ENCODE measurements at places on chromosomes 7 and 10. TPM values are rescaled to one million over a fixed set of nuclear protein-coding genes. Genes with fewer than 3 reads are reported as not detected.

Gene ITPRID1
- total RNA-seq: 0.48 TPM

DNA sequence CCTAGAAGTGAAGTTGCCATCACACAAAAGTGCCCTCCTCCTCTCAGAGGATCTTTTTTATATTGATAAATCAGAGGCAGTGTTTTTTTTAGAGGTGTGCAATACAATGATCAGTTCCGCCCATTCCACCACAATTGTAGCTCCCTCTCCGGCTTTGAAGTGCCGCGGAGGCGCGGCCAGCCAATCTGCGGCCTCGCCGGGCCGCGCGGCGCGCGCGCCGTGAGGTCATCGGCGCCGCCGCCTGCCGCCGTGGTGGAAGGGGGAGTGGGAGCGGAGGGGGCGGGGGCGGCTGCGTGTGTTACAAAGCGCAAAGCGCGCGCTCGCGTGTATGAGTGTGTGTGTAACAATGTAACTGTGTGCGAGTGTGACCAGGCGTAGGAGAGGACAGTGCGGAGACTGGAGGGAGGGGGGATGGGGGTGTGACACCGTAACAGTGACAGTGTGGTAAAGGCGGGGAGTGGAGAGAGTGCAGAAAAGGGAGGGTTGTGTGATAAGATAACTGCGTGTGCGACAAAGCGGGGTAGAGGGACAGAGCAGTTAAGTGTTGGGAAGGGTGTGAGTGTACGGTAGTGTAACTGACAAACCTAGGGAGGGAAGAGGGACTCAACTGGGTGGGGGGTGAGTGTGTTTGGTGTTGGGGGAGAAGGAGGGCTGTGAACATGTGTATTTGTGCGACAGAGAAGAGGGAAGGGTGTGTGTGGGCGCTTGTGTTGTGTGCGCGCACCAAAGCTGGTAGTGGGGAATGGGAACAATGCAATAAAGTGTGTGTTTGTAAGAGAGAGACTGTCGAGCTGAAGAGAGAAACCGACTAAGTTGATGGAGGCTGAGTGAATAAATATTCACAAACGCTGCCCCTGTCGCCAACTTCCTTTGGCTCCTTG, at the start of gene SP8:
SP8 (minus strand) TSS at position 108 of the 881 bp plus-strand sequence; CDS start at position 20, 88 bp downstream.
- no peak within 1 kb of the TSS for H3K27ac ChIP-seq
- peaks cover 95% of the 10 kb centered on the region for H3K27me3 ChIP-seq
- H3K36me3 ChIP-seq: no peaks in the 10 kb centered on the region

DNA sequence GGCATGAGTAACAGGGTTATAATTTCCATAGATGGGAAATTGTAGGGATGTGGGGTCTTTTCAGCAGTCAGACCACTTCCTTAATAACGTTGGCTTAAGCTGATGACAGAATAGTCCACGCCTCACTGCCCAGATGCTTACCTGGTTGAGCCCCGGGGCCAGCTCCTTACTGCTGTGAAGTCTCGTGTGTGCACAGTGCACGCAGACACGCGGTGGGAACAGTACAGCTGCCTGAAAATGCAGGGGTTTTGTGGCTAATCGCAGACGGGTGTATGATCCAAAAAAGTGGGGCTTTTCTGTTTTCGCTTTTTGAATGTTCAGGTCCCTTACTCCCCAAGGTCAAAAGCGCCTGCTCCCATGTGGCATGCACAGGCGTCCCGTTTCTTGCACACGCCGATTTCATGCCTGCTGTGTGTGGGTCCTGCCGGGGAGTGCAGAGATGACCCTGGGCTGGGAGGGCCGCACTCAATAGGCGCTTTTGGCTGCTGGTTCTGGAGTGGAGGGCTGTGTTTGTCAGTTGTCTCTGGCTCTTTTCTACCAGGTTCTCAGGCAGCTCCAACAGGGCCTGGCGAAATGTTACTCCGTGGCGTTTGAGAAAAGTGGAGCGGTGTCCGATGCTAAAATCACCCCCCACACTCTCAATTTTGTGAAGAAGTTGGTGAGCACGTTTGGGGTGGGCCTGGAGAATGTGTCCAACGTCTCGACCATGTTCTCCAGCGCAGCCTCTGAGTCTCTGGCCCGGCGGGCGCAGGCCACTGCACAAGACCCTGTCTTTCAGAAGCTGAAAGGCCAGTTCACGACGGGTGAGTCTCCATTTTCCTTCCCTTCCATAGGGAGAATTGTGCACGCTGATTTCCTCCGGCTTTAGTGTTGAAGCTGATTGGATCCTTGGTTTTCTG, 116.0 kb downstream of the TRRAP start:
- no peak overlapping the region for H3K27ac ChIP-seq
- H3K4me1 ChIP-seq: no peaks in the 10 kb centered on the region
- H3K36me3 ChIP-seq: peaks cover 7% of the 10 kb centered on the region
- DNase-seq: no peak
- no peaks in the 10 kb centered on the region for H3K27me3 ChIP-seq
- no peak overlapping the region for H3K4me3 ChIP-seq

DNA sequence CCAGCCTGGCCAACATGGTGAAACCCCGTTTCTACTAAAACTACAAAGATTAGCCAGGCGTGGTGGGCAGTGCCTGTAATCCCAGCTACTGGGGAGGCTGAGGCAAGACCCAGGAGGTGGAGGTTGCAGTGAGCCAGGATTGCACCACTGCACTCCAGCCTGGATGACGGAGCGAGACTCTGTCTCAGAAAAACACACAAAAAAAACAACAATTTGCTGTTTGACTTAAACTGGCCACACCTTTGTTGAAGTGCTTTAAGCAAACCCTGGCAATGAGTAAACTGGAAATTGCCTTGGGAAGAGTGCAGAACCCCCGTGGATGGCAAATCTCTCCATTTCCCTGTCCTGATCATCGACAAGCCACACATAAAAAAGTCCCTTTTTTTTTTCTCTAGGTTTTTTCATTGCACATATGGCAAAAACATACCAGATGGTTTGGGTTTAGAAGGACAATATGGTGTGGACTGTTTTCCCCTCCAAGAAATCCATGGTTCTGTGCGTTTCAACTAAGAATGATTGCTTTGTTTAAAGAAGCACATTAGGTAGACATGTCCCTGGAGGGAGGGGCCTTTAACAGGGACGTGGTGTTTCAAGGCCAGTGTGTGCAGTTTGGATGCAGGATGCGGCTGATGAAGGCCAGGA, 76.9 kb downstream of the NRP1 start:
- DNase-seq: no peak
- H3K27me3 ChIP-seq: no peaks in the 10 kb centered on the region
- H3K27ac ChIP-seq: no peak overlapping the region
- no peak overlapping the region for H3K4me3 ChIP-seq

Gene HMX2
- total RNA-seq: 0.13 TPM

DNA sequence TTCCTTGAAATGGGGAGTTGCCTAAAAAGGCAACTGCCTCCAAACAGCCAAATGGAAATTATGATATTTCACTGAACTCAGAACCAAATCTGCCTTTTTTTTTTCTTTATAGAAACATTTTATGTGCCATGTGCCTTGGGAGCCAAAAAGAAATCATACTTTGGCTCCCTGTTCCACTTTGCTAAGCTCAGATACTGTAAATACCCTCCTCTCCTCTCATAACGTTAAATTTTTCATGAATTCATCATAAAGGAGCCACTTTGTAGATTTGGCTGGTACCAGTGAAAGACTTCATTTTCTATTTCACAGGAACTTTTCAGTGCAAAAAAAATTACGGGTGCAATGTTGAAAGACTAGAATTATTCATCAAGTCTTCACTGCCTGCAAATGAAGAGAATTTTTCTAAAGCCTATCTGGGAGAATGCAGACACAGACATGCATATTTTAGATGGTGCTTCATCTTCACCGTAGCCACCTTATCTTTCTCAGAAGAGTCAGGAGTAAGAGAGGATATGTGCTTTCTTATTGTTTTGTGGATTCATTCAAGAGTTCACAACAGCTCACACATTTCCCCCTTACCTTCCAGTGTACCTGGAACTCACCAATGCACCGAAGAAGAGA, 742.3 kb upstream of the GALNT17 start:
- H3K27me3 ChIP-seq: no peaks in the 10 kb centered on the region
- H3K27ac ChIP-seq: no peak overlapping the region
- H3K36me3 ChIP-seq: no peaks in the 10 kb centered on the region
- no peak for DNase-seq
- no peak overlapping the region for H3K4me3 ChIP-seq

DNA sequence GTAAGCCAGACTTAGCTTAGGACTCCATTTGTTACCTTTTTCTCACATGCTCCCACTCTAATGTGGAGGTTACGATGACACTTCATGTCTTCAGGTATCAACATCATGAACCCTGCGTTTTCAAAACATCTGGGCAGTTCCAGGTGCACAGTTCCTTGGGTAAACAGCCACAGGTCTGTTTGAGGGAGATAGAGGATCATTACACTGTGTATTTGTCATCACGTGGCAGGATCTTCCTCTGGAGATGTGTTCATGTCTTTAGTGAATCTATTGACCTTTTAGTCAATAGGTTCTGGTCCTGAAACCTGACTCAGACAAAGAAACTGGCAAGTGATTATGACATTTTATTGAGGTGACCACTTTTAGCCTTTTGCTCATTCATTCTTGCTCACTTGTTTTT, 145.5 kb downstream of the ANKRD7 start:
- no peak overlapping the region for H3K27ac ChIP-seq
- H3K4me3 ChIP-seq: no peak overlapping the region
- no peak for DNase-seq

DNA sequence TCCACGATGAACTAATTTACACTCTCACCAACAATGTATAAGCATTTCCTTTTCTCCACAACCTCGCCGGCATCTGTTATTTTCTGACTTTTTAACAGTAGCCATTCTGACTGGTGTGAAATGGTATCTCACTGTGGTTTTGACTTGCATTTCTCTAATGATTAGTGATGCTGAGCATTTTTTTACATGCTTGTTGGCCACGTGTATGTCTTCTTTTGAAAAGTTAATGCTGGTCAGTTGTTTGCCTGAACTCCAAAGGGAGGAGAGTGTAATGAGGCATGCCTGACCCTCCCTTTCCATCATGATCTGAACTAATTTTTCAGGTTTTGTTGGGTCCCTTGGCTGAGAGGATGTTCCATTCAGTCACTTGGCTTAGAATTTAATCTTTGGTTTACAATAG, 50.7 kb upstream of the SVIL start:
- no peak overlapping the region for H3K27ac ChIP-seq
- DNase-seq: no peak
- no peaks in the 10 kb centered on the region for H3K27me3 ChIP-seq
- H3K4me1 ChIP-seq: peaks cover 9% of the 10 kb centered on the region

Measured in colonic mucosa (tissue), 4 donors.